ENCODE measurements at places on chromosomes 6 and 20.
A peak's percentile ranks its signal among the peaks of the same experiment; 100 is the strongest.

DNA sequence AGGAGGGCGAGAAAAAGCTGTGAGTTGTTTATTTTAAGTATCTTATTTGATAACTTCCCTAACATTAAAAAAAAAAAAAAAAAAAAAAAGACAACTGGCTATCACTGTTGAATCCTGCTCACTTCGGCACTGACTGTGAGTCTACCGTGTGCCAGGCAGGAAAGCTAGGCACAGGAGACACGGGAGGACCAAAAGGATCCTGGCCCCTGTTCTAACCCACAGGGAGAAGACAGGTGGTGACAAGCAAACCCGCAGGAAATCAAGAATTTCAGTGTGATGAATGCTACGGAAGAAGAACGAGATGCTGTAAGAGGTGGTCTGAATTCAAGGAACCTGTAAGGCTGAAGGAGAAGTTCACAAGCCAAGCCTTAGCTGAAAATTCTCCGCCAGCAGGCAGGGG lies 94.7 kb upstream of the NFATC2 start:
- DNase-seq, result no peak

- DNase-seq, result no peak
Measured at GRCh38 chr6:34667481-34668238, 28.9 kb downstream of the ILRUN start.

DNA sequence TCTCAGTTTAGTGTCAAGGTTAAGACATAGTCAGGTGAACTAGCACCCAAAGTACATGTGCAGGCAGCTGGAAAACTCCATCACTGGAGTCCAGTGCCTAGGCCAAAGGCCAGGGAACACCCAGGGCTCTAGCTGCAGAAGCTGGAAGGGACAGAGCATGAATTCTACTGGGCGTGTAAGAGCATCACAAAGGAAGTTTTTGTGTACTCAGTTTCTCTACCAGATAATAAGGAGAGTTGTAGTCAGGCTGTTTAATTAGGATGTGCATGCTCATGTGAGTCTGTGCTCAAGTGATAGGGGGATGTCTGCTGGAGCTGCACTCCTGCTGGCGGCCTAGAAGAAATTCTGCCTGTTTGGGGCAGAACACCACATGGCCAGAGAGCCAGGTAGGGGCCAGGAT lies 8.1 kb downstream of the L3MBTL1 start:
- no peak for DNase-seq

GRCh38 chr6:43575105-43575771 lies 600 bp downstream of the XPO5 start:
- peak; percentile 49 for DNase-seq

DNA sequence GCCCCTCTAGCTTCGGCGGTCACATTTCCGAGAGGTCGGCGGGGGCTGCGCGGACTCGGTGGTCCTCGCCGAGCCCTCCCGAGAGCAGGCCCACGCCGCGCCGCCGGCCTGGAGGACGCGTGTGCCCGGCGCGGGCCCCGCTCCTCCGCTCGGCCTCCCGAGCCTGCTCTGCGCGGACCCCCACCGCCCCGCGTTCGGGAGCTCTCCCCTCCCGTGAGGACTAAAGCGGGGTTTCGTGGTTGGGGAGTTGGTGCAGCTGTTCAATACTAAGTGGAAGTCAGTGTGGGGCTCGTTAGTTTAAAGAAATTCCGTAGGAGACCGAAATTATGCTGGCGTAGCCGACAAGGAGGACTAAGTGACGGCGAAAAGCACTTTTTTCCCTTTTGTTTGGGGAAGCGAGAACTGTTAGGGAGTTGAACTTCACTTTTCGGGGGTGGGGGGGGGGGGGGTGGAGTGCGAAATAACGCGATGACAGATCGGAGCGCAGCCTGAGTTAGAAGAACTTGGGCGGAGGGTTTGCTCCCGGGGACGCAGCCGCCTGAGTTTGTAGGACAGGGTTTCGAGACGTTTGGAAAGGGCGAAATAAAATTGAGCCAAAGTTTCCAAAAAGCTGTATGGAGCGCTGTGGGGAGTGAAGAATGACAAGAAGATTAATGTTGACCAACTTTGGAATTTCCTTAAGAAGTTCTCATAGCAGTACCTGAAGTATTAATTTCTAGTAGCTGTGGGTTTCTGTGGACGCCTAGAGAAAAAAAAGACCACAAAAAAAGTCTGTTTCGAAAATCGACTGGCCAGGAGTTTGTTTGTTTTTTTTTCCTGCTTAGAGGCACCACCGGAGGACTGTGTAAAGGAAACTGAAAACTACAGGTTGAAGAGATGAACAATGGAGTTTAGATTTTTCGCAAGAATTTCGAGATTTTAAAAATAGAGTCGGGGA lies 1.4 kb downstream of the QKI start:
- DNase-seq, result peak; percentile 89
